NCI-H2171 (cell line): ENCODE measurements at places on chromosomes 12 and 14.

- DNase-seq, result no peak
Measured at GRCh38 chr14:72621387-72622065, 272.4 kb downstream of the DPF3 start.

DNA sequence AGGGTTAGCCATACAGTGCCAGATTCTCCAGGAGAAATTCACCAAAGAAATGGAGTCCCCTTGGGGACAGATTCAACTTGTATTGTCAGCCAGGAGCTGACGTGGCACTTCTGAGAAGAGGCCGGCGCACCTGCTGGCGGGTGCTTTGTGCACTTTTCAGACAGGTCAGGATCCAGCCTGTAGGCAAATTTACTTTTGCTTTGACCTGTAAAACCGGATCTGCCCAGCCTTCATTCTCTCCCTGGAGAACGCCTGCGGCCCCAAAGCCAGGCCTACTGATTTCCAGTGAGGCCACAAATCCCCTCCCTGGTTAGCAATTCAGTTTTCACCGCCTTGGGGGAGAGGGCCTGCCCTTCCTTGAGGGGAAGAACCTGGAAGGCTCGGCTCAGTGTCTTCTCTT is 17.4 kb downstream of the P2RX4 start:
- DNase-seq, result no peak

- DNase-seq, result no peak
Measured at GRCh38 chr12:113278633-113279032, 56.3 kb downstream of the SLC8B1 start.

DNA sequence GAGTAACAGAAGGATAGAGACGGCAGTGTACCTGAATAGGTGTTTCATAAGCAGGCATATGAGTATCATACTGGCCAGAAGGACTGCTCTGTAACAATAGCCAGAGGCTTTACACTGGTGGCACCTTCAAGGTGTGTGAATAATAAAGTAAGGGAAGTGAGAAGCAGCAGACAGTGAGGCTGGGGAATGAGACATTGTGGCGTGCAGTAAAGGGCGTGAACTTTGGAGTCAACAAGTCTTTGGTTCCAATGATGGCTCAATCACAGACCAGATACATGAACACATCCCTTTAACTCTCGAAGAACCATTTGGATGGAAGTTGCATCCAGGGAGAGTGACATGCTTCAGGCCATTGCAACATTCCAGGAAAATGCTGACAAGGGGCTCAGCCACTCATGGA is 32.0 kb upstream of the CCND2 start:
- DNase-seq, result no peak

DNA sequence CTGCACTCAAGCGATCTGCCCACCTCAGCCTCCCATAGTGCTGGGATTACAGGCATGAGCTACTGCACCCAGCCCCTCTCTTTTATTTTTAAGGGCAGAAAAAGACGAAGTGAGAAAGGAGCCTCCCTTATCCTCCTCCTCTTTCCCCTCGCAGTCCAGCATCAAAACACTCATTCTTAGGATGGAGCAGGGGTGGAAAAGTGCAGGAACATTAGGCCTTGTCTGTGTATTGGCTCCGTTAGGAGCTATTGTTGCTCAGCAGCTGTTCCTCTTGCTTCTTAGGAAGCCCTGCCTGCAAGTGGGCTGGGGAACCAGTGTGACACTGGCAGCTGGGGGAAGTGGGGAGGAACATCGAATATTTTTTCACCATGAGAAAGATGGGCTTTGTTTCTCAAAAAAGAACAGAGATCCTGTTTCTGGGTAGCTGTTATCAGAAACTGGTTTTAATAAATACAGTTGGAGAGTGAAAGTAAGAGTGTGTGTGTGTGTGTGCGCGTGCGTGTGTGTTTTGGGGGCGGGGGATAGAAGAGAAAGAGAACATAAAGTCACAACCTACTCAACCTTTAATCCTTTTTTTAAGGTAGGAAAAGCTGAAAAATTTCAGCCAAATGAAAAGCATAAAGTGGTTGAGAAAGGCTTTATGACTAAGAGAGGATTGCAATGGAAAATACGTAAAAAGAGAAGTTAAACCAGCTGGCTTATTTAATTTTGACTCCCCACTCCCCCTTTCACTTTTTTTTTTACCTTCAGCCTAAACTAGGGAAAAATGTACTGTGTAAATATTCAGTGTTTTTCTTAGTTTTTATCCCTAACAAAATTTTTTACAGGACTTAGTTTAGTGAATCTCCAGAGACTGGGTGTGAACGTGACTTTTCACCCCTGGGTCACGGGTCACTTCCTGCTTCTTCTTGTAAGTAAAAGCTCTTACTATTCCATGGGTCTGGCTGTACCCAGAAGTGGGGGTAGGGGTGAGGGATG is 197.2 kb upstream of the PLEKHG7 start:
- peak; percentile 41 for DNase-seq

DNA sequence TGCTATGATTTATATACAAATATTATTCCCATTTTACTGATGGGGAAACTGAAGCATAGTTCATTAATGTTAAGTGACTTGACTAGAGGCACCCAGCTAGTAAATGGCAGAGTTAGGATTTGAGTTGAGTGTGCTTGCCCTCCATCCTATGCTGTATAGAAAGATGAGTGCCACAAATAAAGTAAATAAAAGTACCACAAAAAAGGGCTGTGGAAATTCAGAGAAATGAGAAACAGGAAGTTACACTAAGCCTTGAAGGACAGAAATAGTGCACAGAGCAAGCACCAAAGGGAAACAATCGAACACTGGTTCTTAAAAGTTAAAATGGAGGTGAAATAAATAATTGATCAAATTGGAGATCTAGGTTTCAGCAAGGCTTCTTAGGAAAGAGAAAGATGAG is 9.2 kb upstream of the ABCD2 start:
- DNase-seq, result no peak

DNA sequence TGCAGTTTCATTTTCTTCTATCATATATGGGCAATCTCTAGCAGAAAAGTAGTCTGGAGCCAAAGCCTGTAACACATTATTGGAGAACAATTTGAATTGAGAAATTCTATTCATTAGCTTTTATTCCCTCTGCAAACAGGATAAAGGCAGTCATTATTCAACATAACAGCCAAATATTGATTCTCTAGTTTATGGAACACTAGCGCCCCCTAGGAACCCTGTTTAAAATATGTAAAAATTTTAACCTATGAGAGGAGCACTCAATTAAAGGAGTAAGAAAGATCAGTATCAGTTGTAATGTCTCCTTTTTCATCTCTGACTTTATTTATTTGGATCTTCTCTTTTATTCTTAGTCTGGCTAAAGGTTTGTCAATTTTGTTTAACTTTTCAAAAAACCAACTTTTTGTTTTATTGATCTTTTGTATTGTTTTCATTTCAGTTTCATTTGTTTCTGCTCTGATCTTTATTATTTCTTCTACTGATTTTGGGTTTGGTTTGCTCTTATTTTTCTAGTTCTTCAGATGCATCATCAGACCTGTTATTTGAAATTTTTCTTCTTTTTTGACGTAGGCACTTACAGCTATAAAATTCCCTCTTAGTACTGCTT is 4.8 kb upstream of the LMNTD1 start:
- DNase-seq, result no peak

- DNase-seq, result peak; percentile 89
Measured at GRCh38 chr14:75981426-75982265, at the start of gene TGFB3. TSS of gene TGFB3 (minus strand) at chr14:75981995. CDS start at chr14:75980893, 1,102 bp downstream.

DNA sequence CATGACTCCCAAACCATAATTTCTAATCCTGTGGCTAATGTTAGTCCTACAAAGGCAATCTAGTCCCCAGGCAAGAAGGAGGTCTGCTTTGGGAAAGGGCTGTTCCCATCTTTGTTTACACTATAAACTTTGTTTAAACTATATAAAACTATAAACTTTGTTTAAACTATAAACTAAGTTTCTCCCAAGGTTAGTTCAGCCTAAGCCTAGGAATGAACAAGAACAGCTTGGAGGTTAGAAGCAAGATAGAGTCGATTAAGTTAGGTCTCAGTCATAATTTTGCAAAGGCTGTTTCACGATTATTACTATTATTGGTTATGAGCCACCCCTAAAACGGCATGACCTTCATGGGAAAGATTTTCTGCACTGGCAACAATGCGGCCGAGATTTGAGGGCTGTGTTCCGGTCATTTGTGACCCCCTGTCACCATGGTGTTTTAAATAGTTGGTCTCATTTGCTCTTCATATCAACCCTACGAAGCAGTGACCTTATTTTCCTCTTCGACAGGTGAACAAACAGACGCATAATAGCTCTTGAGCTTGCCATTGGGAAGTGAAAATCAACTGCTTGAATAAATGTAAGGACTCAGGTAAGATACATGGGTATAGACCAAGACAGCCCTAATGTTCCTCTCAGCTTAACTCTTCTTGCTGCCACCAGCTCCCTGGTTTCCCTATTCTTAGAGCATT is 322.6 kb upstream of the TMEM132C start:
- DNase-seq, result no peak

GRCh38 chr12:132638541-132639408 is 20.2 kb downstream of the P2RX2 start:
- no peak for DNase-seq

DNA sequence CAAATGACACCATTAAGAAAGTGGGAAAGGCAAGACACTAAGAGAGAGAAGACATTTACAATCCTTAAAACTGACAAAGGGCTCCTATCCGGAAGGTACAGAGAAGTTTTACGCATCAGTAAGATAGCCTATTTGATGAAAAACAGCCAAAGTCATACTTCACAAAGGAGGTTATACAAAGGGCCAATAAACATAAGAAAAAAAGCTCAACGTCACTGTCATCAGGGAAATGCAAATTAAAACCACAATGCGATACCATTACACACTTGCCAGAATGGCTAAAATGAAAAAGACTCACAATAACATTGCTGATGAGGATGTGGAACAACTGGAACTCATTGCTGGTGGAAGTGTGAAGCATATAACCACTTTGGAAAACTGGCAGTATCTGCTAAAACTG is 168.6 kb upstream of the FAR2 start:
- DNase-seq, result no peak
